ENCODE measurements at places on chromosomes 11 and 22.

DNA sequence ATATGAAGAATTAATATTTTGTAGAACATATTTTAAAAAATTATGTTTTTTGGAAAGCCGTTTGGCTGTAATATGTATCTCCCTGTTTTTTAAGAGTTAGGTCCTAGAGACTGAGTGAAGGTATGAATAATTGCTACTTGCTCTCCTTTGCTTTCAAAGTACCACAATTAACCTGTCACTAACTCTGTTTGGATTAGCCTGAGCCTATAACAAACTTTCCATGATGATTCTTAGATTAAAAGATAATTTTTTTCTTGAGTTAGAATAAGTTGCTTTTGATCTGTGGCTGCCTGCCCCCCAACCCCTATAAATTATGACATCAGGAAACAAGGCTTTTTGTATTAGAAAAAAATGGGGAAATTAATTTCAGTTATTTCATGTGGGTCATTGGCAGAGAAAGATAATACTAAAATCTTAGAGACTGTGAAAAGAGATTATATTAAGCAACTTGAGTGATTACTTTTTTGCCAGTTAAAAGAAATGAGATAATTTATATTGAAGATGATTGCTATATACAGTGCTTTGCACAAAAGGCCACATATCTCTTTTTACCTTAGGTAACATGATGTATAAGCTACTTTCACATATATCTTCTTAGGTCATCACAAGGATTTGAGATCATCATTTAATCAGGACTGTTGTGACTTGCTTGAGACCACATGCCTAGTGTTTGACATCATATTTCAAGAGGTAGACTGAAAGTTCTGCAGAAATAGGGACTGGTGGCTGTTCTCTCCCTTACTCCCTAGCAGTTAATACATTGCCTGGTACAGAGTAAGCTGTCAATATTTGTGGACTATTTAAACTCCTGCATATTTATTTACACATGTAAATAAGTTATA, 9.6 kb downstream of the MTMR3 start:
- no peak for DNase-seq

DNA sequence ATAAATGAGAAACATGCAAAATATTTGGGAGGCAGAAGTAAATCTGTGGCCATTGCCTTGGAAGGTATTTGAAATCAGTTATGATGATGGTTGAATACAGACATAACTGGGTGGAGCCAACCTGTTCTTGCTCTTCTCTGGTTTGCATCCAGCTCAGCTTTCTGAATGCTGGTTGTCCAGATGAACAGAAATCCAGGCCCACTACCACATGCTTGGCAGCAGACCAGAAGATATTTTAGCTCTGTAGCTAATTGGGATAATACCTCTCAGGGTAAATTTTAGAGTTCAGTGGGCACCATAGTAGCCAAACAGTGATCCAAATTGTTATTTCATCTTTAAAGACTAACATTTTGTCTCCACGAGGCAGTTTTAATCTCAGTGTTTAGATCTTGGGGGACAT, 308.3 kb downstream of the RAB38 start:
- no peak for DNase-seq

DNA sequence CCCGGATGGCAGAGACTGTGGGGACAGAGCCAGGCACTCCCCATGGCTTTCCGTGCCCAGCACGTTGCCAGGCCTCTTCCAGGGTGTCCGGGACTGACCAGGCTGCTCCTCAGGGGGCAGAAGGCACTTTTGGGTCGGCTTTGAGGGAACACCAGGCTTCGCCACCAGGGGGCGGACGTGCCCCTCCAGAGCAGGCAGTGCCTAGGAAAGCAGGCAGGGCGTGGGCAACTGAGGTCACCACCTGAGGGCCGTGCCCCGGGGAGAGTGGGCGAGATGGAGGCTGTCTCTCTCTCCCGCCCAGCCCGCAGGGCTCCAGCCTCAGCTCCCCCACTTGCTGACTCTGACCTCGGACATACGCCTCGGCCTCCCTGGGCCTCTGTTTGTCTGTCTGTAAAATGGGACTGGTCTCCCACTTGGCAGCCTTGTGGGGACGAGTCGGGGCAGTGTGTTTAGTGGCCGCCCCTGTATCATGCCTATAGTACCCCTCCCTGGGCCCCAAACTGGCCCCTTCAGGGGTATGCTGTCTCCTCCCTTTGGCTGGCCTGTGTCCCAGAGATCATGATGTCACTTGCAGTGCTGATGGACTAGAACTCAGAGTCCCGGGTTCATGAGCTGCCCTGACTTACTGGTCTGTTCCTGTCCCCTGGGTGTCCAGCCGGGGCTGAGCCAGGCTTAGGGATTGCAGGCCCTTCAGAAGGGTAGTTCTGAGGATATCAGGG, 4.4 kb upstream of the PRR5 start:
- DNase-seq: peak; percentile 92

- peak; percentile 54 for DNase-seq
Measured at GRCh38 chr22:21044931-21045584, 688 bp upstream of the LRRC74B start.

DNA sequence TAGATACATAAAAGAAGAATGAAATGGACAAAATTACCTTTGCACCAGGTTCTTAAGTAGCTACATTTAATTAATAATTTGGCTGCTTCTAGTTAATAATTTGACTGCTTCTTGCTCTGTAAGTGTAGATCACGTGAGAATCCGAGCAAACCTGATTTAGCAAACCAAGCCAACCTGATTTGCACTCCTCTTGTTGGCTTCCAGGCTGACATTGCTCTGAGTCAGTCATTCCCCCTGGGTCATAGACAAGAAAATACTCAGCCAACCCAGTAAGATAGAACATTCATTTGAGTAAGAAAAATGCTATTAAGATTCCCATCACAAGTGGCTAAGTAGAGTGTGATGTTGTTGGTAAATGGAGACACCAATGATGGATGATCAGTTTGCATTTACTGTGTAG, 304.1 kb downstream of the C11orf87 start:
- no peak for DNase-seq

- DNase-seq: peak; percentile 65
Measured at GRCh38 chr22:42885446-42885845, 28.4 kb upstream of the ARFGAP3 start.

DNA sequence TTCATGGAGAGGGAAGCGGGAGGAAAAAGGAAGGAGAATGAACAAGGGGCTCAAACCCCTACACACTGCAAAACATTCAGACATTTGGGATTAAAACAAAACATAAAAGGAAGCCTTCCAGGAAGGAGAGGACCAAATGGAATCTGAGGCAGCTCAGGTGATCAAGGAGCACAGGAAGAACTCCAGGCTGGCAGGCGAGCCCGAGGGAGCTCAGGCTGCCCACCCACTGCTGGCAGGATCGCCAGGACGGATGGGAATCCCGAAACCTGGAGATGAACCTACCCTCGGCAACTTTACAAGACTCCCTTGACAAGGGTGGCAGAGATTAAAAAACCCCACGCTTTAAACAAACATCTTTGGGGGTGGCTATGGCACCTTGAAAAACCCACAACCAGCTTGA, 5.0 kb upstream of the PYGM start:
- DNase-seq: no peak

GRCh38 chr11:90135016-90135415, 553 bp downstream of the NAALAD2 start:
- peak; percentile 4 for DNase-seq

DNA sequence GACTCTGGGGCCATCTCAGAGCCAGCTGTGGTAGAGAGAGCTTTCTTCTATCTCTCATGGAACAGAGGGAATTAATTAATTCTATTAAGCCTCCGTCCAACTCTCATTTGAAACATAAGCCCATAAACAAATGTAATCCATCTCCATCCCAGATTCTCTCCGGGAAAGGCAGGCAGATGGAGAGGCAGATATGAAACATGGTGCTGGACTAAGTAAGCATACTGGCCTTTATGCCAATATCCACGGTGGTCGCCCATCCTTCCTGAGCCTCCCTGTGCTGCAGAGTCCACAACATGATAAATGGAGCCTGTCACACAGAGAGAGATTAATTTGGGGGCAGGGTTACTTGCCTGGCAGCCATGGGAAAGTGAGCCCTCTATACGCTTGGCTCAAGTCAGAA, 44.8 kb downstream of the PRR5L start:
- no peak for DNase-seq

- peak; percentile 96 for DNase-seq
Measured at GRCh38 chr11:102047305-102047924, at the start of gene CFAP300. Gene CFAP300 (plus strand): TSS chr11:102047437. CDS start chr11:102047471, 34 bp downstream.

GRCh38 chr11:102415304-102415916, 37.2 kb downstream of the TMEM123 start:
- no peak for DNase-seq

GRCh38 chr22:37218399-37218770, 6.1 kb upstream of the SSTR3 start:
- no peak for DNase-seq

DNA sequence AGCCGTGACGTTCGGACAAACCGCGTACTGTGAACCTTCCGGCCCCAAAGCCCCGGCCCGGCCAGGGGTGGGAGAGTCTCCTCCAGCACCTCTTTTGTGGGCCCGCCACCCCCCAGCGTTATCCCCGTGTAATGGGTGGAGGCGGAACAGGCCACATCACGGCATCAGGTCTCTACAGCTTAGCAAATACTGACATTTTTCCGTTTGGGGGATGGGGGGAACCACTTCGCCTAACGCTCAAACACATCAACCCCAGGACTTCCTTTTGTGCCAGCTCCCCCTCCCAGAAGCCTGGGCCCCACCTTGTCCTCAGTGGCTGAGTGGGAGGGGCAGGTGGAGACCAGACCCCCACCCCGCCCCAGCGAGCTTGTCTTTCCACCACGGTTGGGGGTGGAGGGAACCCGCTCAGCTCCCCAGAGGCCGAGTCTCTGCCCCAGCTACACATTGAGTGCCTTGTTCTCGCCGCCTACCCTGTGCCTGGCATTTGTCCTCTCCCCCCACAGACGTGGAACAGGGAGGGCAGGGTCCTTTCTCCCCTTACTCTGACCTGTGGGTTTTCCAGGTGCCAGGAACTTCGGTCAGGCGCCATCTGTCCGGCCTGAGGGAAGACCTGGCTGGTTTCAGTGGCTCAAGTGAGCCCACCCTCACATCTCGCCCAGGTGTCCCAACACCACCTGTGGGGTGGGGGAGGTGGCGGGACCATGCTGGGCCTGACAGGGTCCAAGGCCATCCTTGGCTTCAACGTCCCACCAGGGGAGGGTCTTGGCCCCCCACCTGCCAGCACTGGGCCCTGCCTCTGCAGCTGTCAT, 29.6 kb downstream of the SBF1 start:
- DNase-seq: no peak

- no peak for DNase-seq
Measured at GRCh38 chr11:123069908-123070821, 8.2 kb upstream of the HSPA8 start.

DNA sequence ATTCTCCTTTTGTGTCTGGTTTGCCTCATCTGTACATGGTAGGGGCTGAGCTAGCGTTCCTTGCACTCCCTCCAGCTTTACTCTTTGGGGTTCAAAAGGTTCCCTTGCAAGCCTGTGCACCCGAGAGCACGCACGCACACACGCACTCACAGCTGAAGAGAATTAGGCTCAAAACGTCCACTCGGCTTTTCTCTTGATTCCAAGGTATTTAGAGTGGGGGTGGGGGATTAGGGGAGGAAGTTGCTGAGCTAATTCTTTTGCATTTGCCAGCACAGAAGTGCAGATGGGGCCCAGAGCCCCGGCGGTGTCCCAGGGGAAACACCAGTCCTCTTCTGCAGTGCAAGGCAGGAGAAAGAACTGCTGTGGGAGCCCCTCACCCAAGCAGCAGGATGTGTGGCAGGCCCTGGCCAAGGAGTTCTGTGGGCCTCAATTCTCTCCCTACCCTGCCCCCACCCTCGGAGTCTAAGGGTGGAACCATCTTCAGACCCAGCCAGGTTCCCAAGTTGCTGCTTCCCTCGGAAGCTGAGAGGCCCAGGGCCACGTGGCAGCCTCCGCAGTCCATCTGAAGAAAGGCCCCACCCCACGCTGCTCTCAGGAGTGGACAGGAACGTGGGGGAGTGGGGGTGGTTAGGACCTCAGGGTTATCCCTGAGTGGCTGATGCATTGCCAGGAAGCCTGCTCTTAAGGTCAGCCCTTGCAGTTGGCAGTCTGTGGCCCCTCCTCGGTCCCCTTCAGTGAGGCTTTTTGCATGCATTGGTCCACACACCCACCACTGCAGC, 3.8 kb upstream of the KCNQ1OT1 start:
- DNase-seq: no peak

All from GM03348 (cell line).